Activated CD4-positive, alpha-beta T cell treated with anti-CD3 and anti-CD28 coated beads for 36 hours (primary cell): ENCODE measurements at places on chromosomes 7 and 10.

GRCh38 chr7:102982235-102982634 is 69.4 kb downstream of the LRRC17 start:
- no peak for DNase-seq

DNA sequence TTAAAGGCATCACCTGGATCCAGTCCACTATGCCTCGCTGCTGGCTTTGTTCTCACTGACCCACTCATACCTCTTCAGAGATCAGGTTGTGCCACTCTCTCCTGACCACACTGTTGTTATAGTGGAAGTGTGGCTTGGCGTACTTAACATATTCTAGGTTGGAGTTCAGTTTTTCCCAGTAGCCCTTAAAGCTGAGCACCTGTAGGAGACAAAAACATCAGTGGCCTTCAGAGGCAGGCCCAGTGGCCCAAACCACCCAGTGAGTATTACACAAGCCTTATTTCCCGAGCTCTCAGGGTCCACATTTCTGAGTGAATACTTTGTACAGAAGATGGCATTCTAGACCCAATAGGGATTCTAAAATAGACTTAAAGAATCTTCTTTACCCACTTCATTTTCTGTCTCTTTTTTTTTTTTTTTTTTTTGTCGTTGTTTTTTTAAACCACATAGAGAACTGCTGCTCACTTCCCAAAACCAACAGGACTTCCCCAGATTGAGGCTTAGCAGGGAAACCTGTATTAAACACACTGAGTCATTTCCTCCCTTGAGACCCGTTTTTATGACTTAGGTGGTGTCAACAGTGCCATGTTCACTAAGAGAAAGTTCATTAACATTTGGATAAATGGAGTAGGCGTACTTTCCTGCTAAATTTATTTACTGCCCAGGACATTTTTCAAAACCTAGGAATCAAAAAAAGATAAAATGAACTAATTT is 85.8 kb downstream of the GSAP start:
- DNase-seq = peak; percentile 25

DNA sequence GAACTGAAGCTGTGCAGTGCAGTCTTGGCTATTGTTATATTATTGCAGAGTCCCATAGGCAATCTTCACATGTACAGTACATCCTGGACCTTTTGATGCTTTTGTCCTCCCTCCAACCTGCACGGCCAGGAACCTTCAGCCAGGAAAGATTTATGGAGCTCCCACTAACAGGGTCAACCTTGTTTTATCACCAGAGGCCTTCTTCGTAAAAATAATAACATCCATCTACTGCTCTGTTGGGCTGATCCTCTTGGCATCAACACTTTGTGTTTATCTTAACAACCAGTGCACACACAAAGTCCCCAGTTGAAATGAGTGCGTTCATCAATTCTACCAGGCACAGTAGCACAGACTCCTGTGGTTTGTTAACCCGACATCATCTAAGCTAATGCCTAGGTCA is 72.4 kb downstream of the AGMO start:
- no peak for DNase-seq

DNA sequence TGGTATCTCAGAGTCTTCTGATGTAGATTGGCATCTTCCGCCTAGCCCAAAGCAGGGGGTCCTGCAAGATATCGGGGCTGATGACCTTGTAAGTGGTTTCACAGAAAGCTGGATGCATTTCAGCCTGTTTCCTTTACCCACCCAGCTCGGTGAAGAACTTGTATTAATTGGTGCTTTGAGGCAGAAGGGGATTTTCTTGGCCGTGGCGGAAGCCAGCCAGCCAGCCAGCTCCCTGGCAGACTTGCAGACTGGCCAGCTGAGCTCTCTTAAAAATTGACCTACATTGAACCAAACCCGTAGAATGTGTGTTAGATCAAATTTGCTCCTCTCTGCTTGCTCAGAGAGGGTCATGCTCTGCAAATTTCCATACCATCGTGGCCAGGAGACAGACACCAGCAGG is 218.4 kb downstream of the ADAM12 start:
- no peak for DNase-seq

DNA sequence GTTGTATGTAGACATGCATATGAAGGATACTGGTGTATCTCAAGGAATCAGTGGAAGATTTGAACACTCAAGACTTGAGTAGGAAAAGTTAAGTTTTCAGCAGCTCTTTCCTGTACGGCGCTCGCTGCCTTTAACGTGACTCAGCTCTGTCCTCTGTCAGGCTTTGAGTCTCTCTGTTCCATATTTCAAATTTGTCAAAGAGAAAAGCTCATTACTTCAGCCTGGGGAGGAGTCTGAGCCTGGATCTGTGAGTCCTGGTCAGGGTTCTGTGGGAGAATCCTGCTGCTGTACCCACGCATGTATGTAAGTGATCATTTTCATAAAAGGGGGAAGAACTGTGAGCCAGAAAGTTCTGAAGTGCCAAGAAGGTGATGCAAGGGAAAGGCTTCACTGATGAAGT is 13.8 kb upstream of the MPP7 start:
- no peak for DNase-seq

- no peak for DNase-seq
Measured at GRCh38 chr7:137682596-137682995, 164.2 kb downstream of the DGKI start.

DNA sequence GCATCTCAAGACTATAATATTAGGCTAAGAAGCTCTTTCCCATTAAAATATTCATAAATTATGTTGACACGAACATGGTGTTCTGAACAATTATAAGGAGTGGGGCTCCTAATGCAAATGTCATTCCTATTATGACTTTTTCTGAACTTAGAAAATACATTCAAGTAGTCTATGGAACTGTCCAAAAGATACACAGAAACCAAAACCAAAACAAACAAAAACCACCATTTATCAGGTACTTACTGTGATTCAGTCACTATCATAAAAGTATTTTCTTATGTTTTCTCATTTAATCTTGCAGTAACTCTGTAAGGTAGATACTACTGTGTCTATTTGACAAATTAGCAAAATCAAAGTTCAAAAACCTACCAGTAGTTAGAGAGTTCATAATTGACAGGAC is 406.8 kb downstream of the GFRA1 start:
- DNase-seq = no peak

- DNase-seq = peak; percentile 17
Measured at GRCh38 chr10:42896735-42897134, 114.1 kb downstream of the BMS1 start.
